ENCODE measurements at places on chromosomes 12 and 14.

DNA sequence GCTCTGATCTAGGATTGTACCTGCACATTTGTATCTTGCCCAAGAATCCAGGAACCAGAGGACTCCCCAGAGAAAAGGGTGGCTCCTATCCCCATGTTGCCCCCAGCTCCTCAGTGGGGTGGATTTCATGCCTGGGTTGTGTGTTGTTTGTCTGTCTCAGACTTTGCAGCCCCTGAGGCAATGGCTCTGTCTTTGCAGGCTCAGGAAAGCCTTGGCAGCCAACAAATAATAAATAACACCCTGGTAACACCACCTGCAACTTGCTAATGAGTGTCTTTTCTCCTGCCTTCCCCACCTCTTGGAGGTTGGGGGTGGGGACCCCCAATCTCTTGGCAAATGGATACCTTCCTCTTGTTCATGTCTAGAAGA, 65.2 kb upstream of the CISTR start:
- DNase-seq = no peak

DNA sequence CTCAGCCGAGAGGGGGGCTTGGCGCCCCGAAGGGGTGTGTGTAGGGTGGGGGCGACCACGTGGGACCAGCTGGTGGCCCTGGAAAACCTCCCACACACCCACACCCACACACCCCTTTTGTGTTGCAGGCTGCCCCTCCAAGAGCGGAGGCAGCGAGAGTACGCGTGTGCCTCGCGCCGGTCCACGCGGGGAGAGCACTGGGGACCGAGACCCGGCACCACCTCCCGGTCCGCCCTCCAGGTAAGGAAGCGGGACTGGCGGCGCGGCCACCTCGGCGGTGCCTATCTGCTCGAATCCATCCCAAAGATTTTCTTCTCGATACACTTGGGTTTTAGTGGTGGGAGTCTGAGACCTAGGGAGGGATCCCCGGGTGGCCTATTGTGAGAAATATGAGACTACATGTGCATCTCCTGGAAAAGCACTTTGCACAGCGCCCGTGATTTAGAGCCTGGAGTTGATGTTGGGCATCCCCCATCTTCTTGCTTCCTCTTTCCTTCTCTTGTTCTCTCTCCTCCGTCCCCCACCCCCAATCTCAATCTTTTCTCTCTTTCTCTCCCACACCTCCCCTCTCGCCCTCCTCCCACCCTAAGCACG, 393 bp downstream of the SYT1 start:
- peak; percentile 39 for DNase-seq

DNA sequence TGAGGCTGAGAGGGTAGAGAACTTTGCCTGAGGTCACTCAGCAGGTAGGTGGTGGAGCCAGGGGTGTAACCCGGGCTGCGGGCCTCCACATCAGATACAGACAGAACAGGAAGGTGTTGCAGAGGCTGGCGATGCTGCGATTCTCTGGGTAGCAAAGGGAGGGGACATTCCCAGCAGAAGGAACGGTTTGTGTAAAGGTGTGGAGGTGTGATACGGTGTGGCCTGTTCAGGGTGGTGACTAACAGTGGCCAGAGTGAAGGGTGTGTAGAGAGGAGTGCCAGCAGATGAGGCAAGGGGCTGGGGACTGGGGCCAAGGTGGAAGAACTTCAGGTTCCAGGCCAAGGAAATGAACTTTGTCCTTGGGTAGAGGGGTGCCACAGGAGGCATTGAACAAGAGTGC, 18.2 kb upstream of the FAIM2 start:
- no peak for DNase-seq

DNA sequence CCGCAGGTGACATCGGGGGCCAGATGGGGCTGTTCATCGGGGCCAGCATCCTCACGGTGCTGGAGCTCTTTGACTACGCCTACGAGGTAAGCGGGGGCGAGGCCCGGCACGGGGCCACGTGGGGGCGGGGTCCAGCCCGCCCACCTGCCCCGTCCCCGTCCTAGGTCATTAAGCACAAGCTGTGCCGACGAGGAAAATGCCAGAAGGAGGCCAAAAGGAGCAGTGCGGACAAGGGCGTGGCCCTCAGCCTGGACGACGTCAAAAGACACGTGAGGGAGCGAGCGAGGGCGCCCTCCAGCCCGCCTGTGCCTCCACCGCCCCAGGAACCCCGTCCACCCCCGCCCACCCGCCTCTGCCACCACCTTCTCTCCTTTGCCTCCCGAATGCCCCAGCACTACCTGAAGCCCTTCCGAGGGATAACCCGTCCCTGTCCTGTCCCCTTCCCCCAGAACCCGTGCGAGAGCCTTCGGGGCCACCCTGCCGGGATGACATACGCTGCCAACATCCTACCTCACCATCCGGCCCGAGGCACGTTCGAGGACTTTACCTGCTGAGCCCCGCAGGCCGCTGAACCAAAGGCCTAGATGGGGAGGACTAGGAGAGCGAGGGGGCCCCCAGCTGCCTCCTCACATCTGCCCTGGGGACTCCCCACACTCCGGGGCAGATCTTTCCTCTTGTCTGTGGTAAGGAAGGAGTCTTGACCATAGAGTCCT, 3.9 kb upstream of the SMARCD1 start:
- no peak for DNase-seq

- DNase-seq = peak; percentile 3
Observed at GRCh38 chr12:79098530-79098929, 234.0 kb downstream of the SYT1 start.

GRCh38 chr14:75333606-75334548, 55.2 kb downstream of the FOS start:
- DNase-seq = no peak

- no peak for DNase-seq
Observed at GRCh38 chr14:21098892-21099595, 589 bp upstream of the ZNF219 start.

DNA sequence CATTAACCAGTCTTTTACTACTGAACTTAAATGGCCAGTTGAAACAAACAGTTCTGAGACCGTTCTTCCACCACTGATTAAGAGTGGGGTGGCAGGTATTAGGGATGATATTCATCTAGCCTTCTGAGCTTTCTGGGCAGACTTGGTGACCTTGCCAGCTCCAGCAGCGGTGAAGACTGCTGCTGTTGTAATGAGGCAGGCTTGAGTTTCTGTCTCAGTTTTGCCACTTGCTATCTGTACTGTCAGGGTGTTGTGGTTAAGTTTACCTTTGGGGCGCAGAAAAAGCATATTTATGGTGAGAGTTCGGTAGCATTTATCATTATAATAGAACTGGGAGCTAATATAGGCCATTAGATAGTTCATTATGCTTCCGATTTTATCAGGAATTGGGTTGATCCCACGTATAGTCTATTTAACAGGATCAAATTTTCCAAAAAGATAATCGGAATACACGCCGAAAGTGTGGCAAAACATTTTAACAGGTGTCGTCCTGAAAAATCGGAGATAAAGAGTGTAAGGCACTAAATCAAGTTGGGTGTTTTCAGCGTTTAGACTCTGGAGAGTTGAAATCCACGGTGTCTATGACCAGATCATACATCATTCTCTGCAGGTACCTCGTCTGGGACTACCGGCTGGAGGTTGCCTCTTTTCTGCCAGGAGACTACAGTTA, 688 bp upstream of the NECAP1 start:
- peak; percentile 13 for DNase-seq

DNA sequence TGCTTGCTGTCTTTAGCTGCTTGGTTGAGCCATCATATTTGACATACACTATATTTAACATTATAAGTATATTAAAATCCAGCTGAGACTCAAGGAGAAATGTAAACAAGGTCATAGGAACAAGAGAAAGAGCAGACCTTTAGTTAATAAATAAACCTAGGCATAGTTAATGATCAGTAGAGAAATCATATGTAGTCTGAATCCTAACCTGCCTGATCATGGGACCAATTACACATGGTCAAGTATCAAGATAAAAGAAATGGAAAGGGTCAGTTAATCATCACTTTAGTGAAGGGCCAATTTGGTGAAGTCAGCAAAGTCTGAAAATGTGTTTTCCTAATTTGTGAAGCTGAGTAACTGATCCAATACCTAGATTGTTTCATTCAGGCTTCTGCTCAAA, 7.5 kb downstream of the RNF212B start:
- no peak for DNase-seq

DNA sequence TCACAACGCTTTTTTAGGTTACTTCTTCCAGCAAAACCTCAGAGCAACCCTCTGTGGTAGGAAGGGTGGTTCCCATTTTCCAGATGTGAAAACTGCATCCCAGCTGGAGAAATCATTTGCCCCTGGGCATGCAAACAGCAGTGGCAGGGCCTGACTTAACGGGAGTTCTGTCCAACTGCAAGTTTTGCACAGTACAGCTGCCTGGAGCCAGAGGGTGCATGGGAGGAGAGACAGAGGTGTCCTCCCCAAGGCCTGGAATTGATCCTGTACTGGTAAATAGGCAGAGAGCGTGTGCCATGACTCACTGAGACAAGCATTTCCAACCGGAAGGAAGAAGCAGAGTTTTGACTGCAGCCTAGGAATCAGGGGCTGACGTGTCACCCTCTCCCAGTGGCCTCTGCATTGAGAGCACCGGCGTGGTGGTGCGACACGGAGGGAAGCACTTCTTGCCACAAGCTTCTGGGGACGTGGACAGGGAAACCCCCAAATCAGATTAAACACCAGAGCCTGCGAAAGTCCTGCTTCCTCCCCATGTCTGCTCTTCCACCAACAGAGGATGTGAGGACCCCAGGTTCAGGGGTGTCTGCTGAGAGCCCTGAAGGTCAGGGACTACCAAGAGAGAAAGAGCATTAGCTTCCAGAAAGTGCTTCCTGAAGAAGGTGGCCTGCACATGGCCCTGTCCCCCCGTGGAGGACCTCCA, 19.0 kb upstream of the SERPINA4 start:
- no peak for DNase-seq

- DNase-seq = peak; percentile 54
Observed at GRCh38 chr12:103495469-103496456, at the start of gene C12orf42. C12orf42 (minus strand) TSS chr12:103495968; CDS start chr12:103478426, 17,542 bp downstream.

- DNase-seq = no peak
Observed at GRCh38 chr12:15530361-15530760, 208.1 kb downstream of the PTPRO start.

GRCh38 chr12:29593001-29593400, 95.5 kb upstream of the OVCH1 start:
- DNase-seq = peak; percentile 16
